ENCODE measurements at places on chromosomes 4 and X.
A peak's percentile ranks its signal among the peaks of the same experiment; 100 is the strongest.

DNA sequence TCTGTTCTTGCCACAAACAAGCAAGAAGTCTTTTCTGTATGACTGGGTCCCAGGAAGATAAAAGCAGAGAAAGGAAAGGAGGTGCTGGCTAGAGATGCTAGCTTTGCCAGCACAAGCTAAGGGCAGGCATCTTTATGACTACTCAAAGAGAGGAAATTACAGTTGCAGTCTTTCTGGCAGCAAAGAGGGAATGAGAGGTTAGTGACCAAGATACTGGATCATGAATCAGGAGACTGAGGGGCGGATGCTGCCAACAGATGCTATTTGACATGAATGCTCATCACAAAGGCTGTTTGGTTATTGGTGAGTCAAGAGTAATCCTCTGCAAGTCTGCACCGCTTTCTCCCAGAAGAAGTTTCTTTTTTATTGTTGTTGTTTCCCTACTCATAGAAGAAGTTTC lies 5.5 kb upstream of the XIAP start:
- no peak for DNase-seq

GRCh38 chr4:41213625-41214135 lies 662 bp downstream of the APBB2 start:
- DNase-seq = no peak

DNA sequence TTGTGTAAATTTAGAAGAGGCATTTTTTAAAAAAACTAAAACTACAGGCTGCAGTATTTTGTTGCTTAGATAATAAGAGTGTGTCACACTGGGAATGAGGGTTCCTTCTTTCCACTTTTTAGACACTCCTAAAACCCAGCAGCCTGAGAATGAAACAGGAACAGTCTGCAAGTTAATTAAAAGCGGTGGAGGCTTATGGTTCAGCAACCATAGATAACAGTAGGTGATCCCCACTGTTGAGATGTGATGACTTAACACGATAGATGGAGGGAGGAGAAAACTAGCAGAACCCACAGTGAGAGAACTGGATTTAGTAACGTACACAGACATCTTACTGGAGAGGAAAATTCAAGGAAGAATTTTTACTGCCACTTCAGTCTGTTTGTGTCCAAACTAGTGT lies 767.3 kb downstream of the C4orf33 start:
- no peak for DNase-seq

GRCh38 chrX:78522601-78523000 lies 136.5 kb downstream of the RTL3 start:
- DNase-seq = no peak

DNA sequence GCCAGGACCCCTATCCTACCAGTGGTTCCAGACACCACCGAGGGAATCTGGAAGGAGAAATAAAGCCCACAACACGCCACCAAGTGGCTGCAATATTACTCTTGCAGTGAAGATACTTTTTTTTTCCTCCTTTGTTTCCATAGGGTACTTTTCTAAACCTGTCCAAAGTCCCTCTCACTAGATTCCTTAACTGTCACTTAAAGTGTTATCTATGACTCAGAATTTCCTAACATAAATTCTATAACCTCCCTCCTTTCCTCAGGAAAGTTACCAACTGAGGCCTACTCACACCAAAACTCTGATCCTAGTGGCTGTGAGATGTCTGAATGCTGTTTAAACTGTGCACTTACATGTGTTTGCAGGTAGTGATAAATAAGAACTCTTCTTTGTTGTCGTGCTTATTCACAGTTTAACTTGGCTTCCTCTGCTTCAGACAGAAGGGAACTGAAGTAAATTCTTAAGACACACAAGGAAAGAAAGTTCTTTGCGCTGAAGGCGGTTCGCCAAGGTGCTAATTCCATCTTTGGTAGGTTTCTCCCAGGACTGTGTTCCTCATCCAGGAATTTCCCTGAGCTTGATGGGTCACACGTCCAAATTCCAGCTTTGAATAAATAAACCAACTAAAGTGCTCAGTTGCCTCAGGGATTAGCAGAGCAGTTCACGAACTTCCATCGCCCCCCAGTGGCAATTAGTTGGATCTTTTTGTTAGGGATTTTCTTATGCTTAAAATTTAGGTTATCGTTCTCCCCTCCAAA lies 10.7 kb upstream of the HCCS start:
- peak; percentile 52 for DNase-seq
